Left cardiac atrium (tissue), 4 donors: ENCODE measurements at places on chromosomes 3 and 15.

- DNase-seq = peak; percentile 67
These were observed 226.7 kb upstream of the C2CD4B start for GRCh38 chr15:62391641-62392262.

GRCh38 chr15:99556578-99556977, 9.2 kb upstream of the MEF2A start:
- DNase-seq = no peak

- DNase-seq = no peak
These were observed 28.2 kb upstream of the DNAJC19 start for GRCh38 chr3:181017690-181018089.

DNA sequence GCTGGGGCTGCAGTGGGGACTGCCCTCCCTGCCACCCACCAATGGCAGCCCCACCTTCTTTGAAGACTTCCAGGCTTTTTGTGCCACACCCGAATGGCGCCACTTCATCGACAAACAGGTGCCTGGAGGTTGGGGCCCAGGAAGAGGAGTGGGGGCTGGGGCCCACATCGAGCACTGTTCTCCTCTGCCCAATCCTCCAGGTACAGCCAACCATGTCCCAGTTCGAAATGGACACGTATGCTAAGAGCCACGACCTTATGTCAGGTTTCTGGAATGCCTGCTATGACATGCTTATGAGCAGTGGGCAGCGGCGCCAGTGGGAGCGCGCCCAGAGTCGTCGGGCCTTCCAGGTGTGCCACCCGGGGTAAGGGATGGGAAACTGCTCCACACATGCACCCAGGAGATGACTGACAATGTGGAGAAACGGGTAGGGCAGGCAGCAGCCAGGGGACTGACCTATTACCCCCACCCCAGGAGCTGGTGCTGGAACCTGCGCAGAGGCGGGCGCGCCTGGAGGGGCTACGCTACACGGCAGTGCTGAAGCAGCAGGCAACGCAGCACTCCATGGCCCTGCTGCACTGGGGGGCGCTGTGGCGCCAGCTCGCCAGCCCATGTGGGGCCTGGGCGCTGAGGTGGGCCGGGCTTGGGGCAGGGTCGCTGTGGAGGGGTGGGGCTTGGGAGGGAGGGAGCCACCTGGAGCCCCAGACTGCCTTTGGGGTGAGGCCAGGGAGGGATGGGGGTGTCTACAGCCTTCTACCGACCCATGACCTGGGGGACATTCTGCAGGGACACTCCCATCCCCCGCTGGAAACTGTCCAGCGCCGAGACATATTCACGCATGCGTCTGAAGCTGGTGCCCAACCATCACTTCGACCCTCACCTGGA, 22.9 kb downstream of the NBEAL2 start:
- DNase-seq = peak; percentile 22

DNA sequence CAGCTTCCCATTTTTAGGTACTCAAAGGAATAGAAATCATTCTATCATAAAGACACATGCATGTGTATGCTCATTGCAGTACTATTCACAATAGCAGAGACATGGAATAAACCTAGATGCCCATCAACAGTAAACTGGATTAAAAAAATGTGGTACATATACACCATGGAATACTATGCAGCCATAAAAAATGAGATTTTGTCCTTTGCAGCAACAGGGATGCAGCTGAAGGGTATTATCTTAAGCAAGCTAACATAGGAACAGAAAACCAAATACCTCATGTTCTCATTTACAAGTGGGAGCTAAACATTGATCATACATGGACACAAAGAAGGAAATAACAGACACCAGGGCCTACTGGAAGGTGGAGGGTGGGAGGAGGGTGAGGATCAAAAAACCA, 33.1 kb upstream of the COL6A5 start:
- DNase-seq = no peak
